ENCODE measurements at places on chromosomes 5 and 9. TPM values are rescaled to one million over a fixed set of nuclear protein-coding genes. Genes with fewer than 3 reads are reported as not detected.

Gene CCNI2
- not detected for total RNA-seq

Gene FGD3
- 13.4 TPM for total RNA-seq

Gene FBXW2
- total RNA-seq = 74.0 TPM

Gene ANKRD18A
- 0.06 TPM for total RNA-seq

GRCh38 chr5:146888351-146888978, 9.9 kb upstream of the PPP2R2B start:
- no peak overlapping the region for H3K27ac ChIP-seq
- H3K36me3 ChIP-seq = no peaks in the 10 kb centered on the region
- DNase-seq = no peak
- peaks cover 3% of the 10 kb centered on the region for H3K4me1 ChIP-seq

GRCh38 chr9:91131433-91131839, 230.3 kb downstream of the AUH start:
- no peak for DNase-seq
- no peaks in the 10 kb centered on the region for H3K27me3 ChIP-seq
- no peaks in the 10 kb centered on the region for H3K4me1 ChIP-seq
- H3K4me3 ChIP-seq = no peak overlapping the region
- no peaks in the 10 kb centered on the region for H3K36me3 ChIP-seq
- H3K27ac ChIP-seq = no peak overlapping the region

- H3K27me3 ChIP-seq = no peaks in the 10 kb centered on the region
- no peaks in the 10 kb centered on the region for H3K4me1 ChIP-seq
- no peak for DNase-seq
- H3K27ac ChIP-seq = no peak overlapping the region
- H3K36me3 ChIP-seq = no peaks in the 10 kb centered on the region
Observed at GRCh38 chr9:7967851-7968250, 168.3 kb upstream of the DMAC1 start.

DNA sequence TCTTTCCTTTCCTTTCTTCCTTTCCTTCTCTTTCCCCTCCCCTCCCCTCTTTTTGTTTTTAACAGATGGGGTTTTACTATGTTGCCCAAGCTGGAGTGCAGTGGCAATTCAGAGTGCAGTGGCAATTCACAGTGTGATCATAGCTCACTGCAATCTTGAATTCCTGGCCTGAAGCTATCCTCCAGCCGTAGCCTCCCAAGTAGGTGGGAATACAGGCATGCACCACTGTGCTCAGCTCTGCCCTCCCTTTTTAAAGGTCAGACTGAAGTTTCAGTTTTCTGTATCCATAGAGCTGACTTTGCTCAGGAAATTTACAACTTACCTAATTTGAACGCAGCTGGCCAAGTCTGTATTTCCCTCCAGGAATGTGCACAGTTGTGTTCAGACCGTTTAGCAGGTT, 696 bp downstream of the CCL28 start:
- H3K4me1 ChIP-seq = no peaks in the 10 kb centered on the region
- no peak for DNase-seq
- no peaks in the 10 kb centered on the region for H3K36me3 ChIP-seq

DNA sequence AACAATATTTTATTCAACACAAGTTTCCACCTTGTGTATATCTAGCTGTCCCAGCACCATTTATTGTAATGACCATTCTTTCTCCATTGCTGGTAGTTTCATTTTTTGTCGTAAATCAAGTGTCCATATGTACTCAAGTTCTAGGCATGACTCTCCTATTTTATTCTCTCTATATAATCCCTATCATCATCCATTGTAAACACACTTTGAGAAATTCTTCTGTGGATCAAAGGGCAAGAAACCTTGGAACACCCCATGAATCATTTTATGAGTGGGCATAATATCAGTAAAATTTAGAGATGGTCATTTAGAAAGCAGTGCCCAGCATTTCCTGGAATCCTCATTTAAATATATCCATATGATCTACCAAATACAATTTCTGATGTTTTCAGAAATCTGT, 35.8 kb upstream of the SPATA31D4 start:
- no peak overlapping the region for H3K4me3 ChIP-seq
- H3K27ac ChIP-seq = no peak overlapping the region
- no peaks in the 10 kb centered on the region for H3K27me3 ChIP-seq

- no peaks in the 10 kb centered on the region for H3K27me3 ChIP-seq
- no peak overlapping the region for H3K4me3 ChIP-seq
- H3K27ac ChIP-seq = no peak overlapping the region
- H3K4me1 ChIP-seq = no peaks in the 10 kb centered on the region
- no peaks in the 10 kb centered on the region for H3K36me3 ChIP-seq
Observed at GRCh38 chr5:143733665-143734455, 78.1 kb upstream of the HMHB1 start.

DNA sequence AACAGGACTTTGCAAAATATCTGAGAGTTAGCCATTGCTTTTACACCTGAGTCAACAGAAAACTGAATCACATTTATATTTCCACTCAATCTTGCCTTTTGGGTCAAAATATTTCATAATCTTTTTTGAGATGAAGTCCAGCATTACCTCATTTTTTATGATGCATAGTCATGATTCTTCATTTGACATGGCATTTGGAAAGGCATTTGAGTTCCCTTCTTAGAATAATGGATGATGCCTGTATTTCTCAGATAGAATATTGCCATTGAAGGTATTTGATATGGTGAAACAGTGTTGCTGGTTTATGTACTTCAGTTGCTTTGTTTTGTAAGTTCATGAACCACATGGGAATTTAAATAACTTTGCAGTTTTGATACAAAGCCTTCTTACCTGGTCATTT, 180.4 kb downstream of the PRR16 start:
- no peaks in the 10 kb centered on the region for H3K4me1 ChIP-seq
- no peak overlapping the region for H3K4me3 ChIP-seq
- DNase-seq = no peak

GRCh38 chr5:57324181-57324580, 150.3 kb downstream of the GPBP1 start:
- no peak overlapping the region for H3K4me3 ChIP-seq
- H3K27me3 ChIP-seq = no peaks in the 10 kb centered on the region
- H3K27ac ChIP-seq = no peak overlapping the region
- no peaks in the 10 kb centered on the region for H3K4me1 ChIP-seq
- no peak for DNase-seq

DNA sequence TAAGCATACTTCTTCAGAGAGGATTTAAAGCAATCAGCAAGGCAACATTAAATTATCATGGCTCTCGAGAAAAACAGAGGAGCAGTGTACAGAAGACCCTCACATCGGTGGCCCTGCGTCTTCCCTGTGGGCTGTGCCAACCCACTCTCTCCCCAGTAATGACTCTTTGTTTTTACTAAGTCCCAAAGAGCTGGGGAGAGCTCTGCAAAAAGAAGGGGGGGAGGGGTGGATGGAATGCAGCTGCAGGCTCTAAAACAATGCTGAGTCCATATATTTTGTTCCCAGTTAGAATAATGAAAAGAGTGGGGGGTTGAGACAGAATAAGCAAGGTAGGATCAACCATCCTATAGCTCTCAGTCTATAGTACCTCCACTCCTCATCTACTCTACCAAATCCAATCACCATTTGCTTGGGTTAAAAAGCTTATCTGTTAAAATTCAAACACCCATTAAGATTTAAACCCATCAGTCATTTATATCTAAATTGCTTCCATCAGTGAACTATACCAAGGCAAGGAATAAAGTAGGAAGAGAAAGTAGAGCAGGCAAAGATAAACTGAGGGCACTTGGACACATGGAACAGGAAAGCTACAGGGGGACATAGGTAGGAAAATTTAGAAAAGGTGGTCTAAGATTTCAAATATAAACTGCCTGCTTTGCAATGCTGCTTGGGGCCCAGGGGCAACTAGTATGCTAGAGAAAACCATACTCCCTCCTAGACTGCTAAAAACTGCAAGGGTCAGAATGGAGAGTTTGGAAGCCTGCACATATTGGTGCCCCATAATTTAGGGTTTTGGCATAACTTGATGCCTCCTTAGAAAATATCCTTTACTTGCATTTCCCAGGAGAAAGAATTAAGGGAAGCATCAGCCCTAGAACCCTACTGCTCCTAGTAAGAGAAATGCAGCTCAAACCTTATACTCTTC, 20.6 kb downstream of the ELL2 start:
- H3K4me3 ChIP-seq = no peak overlapping the region
- no peaks in the 10 kb centered on the region for H3K36me3 ChIP-seq
- H3K4me1 ChIP-seq = peaks cover 10% of the 10 kb centered on the region
- no peaks in the 10 kb centered on the region for H3K27me3 ChIP-seq

DNA sequence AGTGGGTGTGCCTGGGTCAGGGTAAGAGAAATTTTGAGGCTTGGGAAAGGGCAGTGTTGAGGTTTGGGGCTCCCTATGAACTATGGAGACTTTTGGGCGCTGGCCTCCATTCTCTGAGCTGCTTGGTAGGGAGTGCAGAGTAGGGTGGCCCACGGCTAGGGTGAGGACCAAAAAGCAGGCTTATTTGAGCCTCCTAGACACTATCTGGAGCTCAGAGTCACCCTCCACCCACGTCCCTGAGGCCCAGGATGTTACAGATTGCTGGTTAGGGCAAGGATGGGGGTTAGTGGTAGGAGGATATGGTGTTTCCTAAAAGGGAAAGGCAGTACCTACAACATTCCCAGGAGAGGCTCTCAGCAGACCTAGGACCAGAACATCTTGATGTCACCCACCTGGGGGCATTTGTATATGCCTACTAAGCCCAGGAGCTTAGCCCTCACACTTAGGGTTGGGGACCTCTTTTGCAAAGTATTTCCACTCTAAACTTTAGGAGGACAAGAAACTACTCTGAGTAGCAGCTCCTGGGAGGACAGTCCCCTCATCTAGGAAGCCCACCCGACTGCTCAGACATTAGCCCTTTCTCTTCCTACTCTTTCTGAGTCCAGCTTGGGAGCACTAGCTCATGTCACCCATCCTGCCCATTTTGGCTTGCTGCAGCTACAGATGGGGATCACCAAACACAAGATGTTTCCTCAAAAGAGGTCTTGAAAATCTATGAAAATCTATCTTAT, 2.3 kb downstream of the SHROOM1 start:
- no peak for DNase-seq
- H3K36me3 ChIP-seq = no peaks in the 10 kb centered on the region
- H3K4me3 ChIP-seq = no peak overlapping the region

DNA sequence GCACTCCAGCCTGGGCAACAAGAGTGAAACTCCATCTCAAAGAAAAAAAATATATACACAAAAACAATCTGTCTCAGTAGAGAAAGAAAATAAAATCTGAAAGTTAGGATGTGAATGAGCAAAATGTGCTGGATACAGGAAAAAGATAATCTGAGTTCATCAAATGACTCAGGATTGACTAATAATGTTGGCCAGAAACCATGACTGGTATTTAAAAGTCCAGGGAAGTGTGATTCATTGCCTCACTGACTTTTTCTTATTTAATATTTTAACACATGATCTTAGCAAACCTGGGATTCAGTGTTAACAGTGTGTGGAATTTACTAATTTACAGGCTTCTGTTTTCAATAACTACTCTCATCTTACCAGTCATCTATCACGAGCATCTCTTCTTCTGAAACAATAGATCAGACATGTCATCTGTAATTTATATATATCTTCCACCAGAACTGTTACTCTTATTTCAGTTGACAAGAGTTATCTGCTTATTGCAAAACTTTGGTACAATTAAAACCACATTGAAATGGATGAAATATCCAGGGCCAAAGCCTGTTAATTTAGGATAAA, 256.7 kb downstream of the CDH12 start:
- DNase-seq = no peak
- no peaks in the 10 kb centered on the region for H3K27me3 ChIP-seq
- H3K27ac ChIP-seq = no peak overlapping the region
- no peak overlapping the region for H3K4me3 ChIP-seq
- no peaks in the 10 kb centered on the region for H3K36me3 ChIP-seq

- H3K27ac ChIP-seq = no peak overlapping the region
- no peak overlapping the region for H3K4me3 ChIP-seq
- no peak for DNase-seq
- no peaks in the 10 kb centered on the region for H3K4me1 ChIP-seq
Observed at GRCh38 chr5:152855441-152855840, 450.4 kb upstream of the NMUR2 start.

- no peak overlapping the region for H3K27ac ChIP-seq
- H3K36me3 ChIP-seq = no peaks in the 10 kb centered on the region
- H3K27me3 ChIP-seq = no peaks in the 10 kb centered on the region
- DNase-seq = no peak
- no peaks in the 10 kb centered on the region for H3K4me1 ChIP-seq
Observed at GRCh38 chr5:101678481-101679193, 617.4 kb downstream of the SLCO4C1 start.

GRCh38 chr5:107671742-107672210, 1.0 kb upstream of the EFNA5 start:
- H3K4me1 ChIP-seq = no peaks in the 10 kb centered on the region
- H3K36me3 ChIP-seq = no peaks in the 10 kb centered on the region
- DNase-seq = no peak
- peak overlapping the region; percentile 52 for H3K4me3 ChIP-seq
- no peak overlapping the region for H3K27ac ChIP-seq

All from aorta (tissue), 5 donors.